ENCODE measurements at places on chromosomes 7 and 10.
A peak's percentile ranks its signal among the peaks of the same experiment; 100 is the strongest.

- DNase-seq = no peak
Observed at GRCh38 chr7:155805826-155806095, 6.5 kb downstream of the SHH start.

GRCh38 chr10:106189292-106189691 is 975.2 kb downstream of the SORCS1 start:
- DNase-seq = no peak

DNA sequence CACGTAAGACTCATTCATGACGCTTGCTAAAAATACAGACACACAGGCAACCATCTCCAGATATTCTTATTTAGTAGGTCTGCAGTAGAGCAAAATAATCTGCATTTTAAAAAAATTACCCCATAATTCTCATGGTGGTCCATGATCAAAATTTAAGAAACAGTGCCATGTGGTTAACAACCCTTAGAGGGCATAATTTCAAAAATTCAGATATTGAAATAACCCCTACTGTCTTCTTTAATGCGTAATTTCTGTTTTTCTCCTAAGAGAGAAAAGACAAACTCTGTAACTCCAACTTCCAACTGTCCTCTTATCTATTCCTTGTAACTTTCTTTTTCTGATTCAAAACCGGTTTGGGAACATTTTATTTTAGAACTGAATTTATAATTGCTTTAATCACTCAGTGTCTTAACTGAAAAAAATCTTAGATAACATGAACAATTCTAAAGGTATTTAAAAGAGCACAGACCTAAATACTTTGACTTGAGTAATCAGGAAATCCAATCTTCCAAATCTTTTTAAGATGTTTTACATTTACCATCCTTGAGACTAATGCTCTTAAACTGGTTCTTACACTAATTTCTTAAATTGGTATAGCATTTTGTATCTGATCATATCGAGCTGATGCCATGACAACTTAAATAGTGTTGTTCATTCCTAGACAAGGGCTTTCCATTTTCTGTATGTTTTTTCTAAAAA is 148.0 kb downstream of the GALNT11 start:
- no peak for DNase-seq

DNA sequence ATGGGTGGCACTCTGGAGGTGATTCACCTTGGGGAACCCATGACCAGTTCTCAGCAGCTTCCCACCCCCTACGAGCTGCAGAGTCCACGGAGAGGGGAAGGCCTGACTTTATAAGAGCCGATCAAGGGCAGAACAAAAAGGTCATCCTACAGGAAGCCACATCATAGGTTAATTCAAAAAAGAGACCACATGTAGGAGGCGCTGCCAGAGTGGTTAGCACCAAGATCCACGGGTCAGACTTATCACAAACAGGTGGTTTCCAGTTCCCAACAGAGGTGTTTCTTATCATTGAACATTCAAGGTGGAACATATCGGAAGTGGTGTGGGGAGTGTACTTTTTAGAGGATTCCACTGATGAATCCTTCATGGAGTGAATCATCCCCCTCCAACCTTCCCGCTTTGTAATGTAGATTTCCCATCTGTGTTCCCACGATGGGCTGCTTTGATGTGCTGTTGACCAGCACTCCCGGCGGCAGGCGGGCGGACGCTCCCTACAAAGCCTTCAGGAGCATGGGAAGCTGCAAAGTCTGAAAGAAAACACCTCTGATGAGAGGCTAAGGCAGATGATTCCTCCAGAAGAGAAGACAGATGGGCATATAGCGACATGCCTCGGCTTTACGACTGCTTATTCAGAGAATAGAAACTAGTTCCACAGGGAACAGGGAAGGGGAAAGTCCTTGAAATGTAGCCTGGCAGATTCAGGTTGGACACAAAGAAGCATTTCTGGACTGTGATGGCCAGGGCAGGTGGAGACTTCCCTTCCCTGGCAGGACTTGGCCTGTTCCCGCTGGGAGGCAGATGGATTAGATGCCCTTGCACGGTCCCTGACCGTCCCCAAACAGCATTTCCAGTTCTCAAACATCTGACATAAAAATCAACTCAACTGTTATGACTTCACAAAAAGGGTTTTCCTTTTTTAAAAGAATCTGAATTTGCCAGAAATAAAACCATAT is 66.5 kb downstream of the AFAP1L2 start:
- no peak for DNase-seq

- DNase-seq = no peak
Observed at GRCh38 chr10:14330388-14331061, at the start of gene FRMD4A. FRMD4A (minus strand) TSS chr10:14330924.

GRCh38 chr7:96169439-96169838 is 152.5 kb downstream of the SLC25A13 start:
- DNase-seq = no peak

DNA sequence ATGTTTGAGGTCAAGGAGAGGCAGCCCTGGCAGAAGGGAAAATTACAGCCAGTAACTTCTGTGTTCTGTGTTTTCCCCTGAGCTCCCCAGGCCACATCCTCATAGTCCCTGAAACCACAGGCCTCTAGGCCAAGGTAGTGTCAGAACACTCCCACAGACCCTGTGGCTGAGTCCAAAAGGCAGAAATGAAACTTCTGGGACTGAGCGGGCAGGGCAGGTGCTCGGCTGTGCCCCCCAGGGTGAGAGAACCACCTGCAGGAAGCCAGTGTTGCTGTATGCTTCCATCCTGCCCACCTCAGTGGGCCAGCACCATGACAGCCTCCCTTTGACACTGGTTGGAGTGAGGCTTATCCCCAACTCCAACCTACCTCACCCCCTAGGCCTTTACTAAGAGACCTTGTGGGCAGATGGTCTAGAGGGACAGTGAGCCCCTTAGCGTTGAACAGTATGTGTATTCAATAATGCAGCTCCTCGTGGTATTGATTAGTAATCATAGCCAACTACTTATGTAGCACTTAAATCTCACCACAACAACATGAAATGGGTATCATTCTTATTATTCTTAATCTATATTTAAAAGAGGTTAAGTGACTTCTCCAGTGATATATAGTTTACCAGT is 30.3 kb downstream of the PIK3CG start:
- peak; percentile 57 for DNase-seq

DNA sequence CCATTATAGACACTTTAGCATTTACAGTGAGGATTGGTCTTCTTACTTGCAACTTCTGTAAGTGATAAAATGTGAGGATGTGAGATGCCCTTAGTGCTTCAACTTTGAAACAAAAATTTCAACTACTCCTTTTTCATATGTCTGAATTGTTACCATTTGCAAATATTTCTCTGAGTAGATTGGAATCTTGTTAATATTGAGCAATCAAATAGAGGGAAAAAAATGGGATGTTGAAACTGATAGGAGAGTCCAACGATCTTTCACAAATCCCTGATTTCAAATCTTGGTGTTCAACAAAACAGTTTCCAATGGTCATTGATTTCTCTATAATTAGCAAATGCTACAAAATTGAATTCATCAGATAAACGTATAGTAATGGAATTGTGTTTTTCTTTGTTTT is 5.5 kb upstream of the SNX10 start:
- DNase-seq = no peak

GRCh38 chr7:140902303-140902953 is 22.3 kb downstream of the BRAF start:
- DNase-seq = no peak

GRCh38 chr7:47724335-47724982 is 142.5 kb upstream of the TNS3 start:
- no peak for DNase-seq

- DNase-seq = no peak
Observed at GRCh38 chr10:102769375-102770107, 25.8 kb downstream of the WBP1L start.

DNA sequence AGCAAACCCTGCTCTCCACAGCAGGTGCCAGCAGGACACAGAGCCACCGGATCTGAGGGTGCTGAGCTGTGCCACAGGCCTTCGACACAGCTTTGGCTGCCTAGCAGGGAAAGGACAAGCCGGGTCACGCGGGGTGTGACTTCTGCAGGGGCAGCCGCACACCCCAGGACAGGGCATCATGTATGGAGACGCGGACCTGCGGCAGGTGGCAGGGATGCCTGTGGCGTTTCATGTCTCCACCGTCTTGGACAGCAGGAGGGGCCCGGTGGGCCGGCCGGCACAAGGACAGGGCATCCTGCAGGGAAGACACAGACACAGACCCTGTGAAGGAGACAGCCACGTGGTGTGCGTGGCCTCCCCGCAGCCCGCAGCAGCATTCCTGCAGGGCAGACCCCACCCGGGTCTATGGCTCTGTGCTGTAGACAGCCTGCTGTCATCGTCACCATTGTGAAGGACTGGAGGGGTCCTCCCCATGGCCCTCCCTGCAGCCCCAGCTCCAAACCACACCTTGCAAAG is 109.2 kb downstream of the PDGFA start:
- DNase-seq = no peak

GRCh38 chr10:118729641-118730258 is 25.0 kb downstream of the CACUL1 start:
- DNase-seq = no peak

- no peak for DNase-seq
Observed at GRCh38 chr7:73512018-73512780, 9.9 kb downstream of the BAZ1B start.

DNA sequence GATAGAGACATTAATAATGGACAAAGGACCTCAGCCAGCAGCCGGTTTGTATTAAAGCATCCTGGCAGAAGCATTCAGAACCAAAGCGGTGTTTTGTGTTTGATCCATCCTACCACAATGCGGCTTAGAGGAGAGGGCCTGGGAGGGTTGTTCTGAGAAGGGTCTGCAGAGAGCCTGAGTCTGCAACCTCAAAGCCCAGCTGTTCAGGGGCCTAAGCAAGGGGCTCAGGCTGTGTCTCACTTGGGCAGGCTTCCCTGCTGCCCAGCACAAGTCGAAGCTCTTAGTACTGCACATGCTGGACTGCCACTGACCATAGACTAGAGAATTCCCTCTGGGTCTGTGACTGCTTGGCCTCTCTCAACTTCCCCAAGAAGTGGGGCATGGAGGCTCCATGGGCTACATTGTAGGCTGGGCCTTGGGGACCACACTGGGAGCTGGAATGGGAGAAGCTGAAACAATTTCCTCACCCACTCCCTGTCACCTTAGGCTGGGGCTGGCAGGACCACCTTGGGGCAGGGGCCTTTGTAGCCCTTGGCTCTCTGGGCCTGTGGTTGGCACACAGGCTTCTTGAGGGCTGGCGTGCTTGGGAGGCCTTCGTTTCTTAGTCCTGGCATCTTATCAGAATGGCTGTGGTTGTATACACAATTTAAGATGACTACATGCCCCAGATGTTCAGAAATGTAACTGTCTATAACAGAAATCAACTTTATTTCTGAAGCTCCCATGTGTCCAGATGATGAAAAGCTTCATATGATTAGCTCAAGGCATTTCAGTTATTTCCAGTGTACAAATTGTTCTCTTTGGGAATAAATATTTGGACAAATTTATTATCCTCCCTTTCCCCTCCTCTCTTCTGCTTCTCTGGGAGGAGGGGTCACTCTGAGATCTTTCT is 44.5 kb downstream of the LRRC18 start:
- DNase-seq = no peak

- DNase-seq = no peak
Observed at GRCh38 chr10:85527616-85528317, 838.8 kb downstream of the GRID1 start.

- DNase-seq = no peak
Observed at GRCh38 chr7:34373940-34374339, 284.1 kb upstream of the NPSR1 start.

DNA sequence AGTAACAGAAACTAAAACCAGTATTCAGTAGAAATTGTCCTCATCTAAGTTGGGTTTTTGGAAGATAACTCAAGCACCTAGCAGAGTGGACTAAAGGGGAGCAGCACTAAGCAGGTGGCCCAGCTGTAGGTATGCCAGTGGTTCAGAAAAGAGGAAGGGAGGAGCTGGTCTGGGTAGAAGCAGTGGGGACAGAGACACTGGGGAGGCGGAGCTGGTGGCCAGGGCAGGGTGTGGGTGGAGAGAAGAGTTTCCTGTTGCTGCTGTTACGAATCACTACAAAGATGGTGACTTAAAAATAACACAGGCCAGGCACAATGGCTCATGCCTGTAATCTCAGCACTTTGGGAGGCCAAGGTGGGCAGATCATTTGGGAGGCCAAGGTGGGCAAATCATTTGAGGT is 136.2 kb downstream of the WDR11 start:
- DNase-seq = no peak

GRCh38 chr10:33125522-33126517 is 167.8 kb upstream of the ITGB1 start:
- DNase-seq = no peak

- DNase-seq = no peak
Observed at GRCh38 chr7:101164071-101164840, 1.1 kb downstream of the VGF start.

GRCh38 chr10:122541541-122542002 is 19.0 kb upstream of the DMBT1 start:
- no peak for DNase-seq

DNA sequence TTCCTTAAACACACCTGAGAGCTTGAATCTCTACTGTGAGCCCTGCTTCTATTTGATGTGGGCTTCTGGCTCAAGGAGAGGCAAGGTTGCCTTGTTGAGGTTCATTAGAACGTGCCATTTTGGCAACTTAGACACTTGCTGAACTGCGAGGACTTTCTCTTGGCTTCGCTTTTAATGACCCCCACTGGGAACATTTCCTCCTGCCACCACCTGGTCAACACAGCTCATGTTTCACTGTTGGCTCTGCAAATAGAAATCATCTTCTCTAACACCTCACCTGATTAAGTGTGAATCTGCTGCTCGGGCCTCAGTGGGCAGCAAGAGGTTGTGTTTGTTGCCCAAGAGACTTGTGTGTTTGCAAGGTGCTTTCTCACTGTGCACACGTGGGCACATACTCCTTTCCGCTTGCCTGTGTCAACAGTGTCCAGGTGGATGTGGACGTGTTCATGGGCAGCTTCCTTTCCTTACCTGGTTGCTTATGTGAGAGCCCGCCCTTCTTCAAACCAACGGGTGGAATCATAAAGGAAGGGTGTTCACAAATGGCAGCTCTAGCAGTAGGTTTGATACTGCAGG is 147.0 kb downstream of the NRP1 start:
- no peak for DNase-seq

DNA sequence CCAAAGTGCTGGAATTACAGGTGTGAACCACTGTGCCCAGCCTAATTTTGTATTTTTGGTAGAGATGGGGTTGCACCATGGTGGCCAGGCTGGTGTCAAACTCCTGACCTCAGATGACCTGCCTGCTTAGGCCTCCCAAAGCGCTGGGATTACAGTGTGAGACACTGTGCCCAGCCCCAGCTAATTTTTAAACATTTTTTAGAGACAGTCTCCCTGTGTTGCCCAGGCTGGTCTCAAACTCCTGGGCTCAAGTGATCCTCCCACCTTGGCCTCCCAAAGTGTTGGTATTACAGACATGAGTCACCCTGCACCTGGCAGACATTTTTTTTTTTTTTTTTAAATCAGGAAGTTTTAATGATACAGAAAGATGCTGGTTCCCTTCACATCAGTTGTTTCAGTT is 15.5 kb downstream of the DENND10 start:
- no peak for DNase-seq

DNA sequence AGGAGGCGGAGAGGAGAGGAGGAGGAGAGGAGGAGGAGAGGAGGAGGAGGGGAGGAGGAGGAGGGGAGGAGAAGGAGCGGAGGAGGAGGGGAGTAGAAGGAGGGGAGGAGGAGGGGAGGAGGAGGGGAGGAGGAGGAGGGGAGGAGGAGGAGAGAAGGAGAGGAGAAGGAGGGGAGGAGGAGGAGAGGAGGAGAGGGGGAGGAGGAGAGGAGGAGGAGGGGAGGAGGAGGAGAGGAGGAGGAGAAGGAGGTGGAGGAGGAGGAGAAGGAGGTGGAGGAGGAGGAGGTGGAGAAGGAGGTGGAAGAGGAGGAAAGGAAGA is 15.5 kb upstream of the CRCP start:
- DNase-seq = no peak

- DNase-seq = no peak
Observed at GRCh38 chr7:30566596-30566995, 28.1 kb upstream of the GARS1 start.

- DNase-seq = no peak
Observed at GRCh38 chr10:76089556-76090180, 658.2 kb downstream of the LRMDA start.
